Hematopoietic multipotent progenitor cell treated with erythropoietin and hydrocortisone succinate and interleukin-3 and kit ligand, for 6 days (in vitro differentiated cells): ENCODE measurements at places on chromosomes 6 and 20.

DNA sequence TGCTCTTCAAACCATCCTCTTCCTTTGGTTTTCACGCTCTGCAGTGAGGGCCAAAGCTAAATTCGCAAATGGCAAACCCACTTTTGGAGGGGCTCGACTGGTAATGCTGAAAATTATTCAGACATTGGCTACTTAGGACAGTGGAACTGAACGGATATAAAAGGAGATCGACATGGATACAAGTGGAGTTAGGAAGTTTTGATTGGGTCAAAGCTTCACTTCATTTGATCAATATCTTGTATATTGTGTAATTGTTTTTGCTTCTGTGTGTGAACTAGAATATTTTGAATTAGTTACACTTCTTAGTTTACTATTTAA is 1.2 kb downstream of the FAM8A1 start:
- DNase-seq = peak; percentile 28

- DNase-seq = no peak
These were observed 51.7 kb upstream of the FOXP4 start for GRCh38 chr6:41494212-41495110.

DNA sequence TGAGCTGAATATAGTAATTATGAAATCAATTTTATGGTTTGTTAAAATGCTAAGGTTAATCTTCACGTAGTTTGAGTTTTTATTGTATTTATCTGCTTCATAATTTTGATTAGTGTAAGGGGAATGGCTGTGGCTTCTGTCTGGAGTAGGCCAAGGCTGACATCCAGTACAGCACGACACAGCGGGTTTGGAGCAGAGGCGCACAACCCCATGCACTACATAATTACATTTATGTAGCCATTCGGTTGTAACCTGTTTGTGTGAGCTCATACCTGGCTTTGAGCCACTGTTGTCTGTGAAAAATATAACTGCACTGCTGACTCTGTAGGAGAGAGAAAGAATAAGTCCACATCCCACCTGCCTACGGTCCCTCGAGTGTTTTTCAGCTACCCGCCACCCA is 615.5 kb downstream of the EYS start:
- no peak for DNase-seq

- DNase-seq = no peak
These were observed 198.8 kb upstream of the OPRM1 start for GRCh38 chr6:153840039-153840850.

GRCh38 chr6:14732844-14733757 is 512.8 kb upstream of the JARID2 start:
- no peak for DNase-seq

- no peak for DNase-seq
These were observed 48.6 kb downstream of the BFSP1 start for GRCh38 chr20:17482536-17482935.

GRCh38 chr6:70257768-70258273 is 45.1 kb downstream of the COL9A1 start:
- DNase-seq = no peak

DNA sequence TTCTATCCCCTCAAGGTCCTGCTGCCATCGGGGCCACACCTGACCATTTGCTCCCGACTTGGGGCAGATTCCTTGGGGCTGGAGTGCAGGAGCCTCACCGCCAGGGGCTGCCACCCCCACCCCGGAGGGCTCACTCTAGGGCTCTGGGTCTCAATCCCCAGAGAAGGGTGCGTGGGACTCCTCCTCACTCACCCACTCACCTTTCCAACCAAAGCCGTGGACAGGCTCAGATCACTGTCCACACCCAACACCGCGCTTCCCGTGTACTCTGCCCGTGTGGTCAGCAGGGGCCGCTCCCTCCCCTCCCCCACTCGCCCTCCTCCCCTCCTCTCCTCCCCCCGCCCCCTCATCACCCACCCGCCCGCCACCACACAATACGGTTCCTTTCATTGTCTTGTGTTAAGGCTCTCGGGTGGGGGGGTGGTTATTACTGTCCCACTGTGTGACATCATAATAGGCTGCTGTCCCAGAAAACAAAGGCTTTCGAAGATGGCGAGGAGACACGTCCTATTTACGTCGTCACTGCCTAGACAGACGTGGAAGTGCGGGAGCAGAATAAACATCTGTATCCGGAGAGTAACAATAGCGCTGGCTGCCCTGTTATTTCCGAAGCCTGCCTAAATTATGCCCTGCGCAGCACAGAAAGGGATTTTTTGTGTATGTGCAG is 85.8 kb downstream of the YTHDF1 start:
- DNase-seq = no peak

GRCh38 chr6:39929039-39929732 is 5.1 kb downstream of the MOCS1 start:
- DNase-seq = no peak

- no peak for DNase-seq
These were observed 9.7 kb downstream of the COL12A1 start for GRCh38 chr6:75196081-75196687.

GRCh38 chr20:38159566-38159956 is 5.5 kb downstream of the TGM2 start:
- peak; percentile 77 for DNase-seq

- no peak for DNase-seq
These were observed 15.7 kb downstream of the SASH1 start for GRCh38 chr6:148358196-148358785.

DNA sequence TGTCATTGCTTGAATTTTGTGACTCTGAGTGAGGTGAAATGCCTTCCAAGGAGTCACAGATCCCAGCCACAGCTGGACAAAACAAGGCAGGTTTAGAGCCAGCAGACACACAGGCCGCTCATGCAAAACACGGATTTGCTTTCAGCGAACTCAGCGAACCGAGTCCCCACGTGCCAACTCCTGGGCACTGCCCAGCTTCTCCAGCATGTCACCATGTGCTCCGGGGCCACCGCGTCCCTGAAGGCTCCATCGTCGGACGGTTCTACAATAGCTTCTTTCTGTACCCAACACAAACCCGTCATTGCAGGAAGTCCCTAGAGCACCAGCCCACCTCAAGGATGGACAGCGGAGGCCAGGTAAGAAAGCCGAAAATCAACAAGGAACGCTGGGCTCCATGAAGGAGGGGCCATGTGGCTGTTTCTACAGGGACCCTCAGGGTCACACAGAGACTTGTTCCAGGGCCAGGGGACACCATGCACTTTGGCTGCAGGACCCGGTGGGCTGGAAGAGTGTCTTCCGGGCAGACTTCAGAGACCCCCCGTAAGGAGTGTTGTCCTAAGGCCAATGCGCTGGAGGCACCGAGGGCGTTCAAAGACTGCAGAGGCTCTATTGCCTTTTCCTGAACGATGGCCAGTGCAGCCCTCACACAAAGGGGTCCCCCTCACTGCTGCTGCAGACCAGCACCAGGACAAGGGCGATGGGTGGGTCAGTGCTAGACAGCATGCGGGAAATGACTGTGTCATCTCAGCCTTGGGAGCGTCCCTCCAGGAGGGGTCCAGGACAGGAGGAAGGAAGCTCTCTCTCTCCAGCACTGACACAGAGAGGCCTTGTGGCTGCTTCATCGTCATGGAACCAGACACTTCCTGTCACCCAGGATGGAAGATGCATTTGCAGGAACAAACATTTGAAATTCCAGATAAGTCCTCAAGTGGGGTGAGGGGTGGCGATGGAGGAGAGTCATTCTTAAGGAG is 19.8 kb downstream of the DACT2 start:
- no peak for DNase-seq

DNA sequence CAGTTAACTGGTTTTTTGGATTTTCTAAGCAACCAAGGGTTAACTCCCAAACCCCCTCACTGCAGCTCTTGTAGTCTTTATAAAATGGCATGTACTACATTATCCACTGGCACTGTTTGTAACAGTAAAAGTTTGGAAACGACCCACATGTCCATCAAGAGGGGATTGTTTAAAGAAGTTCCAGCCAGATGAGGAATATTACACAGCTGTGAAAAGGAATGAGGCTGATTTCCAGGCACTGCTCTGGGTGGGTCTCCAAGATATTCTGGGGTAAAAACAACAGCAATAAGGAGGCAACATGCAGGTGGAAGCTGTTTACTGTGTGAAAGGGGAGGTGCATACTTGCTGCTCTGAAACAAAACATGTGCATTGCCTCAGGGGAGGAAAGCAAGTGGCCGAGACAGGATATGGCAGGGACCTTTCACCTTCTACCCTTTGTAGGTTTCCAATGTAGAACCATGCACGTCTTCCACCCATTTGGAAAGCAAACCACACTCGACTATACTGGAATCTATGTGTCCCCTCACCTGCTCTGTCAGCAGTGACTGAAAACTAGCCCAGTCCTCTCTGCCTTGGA is 51.9 kb downstream of the GRM4 start:
- DNase-seq = no peak

DNA sequence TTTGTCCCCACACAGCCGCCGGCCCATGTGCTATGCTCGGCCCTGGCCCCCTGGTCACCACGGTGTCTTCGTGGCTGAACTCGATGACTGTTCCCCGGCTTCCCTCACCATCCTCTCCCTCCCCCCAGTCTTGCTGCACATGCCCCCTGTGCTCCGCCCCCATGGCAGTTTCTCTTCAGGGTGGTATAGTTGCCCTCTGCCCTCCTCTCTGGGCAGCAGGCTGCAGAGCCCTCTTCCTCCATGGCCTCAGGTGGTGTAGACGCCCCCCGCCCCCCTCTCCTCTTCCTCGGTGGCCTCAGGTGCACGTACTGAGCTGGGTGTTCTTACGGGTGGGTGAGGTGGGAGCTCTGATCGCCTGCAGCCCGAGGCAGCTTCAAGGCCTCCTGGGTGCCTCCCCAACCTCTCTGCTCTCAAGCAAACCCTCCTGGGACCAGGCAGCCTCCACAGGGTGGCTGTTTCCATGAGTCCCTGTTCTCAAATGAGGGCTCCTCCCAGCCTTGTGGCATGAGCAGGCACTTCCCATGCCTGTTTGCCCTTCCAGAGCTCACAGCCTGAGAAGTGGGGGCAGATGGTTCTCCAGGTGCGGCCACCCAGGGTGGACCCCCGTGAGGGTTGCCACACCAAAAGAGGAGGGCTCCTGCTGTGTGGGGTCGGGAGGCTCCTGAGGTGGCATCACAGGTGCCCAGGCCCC is 24.8 kb downstream of the COL20A1 start:
- DNase-seq = no peak
